ENCODE measurements at places on chromosomes 12 and 14.

- DNase-seq, result no peak
These were observed 23.6 kb downstream of the NELL2 start for GRCh38 chr12:44852483-44852882.

- no peak for DNase-seq
These were observed 117.4 kb downstream of the NUBPL start for GRCh38 chr14:31678421-31679249.

- DNase-seq, result no peak
These were observed 113.6 kb upstream of the ATF1 start for GRCh38 chr12:50650285-50650684.

GRCh38 chr12:125634813-125635212 lies 569.6 kb downstream of the AACS start:
- no peak for DNase-seq

DNA sequence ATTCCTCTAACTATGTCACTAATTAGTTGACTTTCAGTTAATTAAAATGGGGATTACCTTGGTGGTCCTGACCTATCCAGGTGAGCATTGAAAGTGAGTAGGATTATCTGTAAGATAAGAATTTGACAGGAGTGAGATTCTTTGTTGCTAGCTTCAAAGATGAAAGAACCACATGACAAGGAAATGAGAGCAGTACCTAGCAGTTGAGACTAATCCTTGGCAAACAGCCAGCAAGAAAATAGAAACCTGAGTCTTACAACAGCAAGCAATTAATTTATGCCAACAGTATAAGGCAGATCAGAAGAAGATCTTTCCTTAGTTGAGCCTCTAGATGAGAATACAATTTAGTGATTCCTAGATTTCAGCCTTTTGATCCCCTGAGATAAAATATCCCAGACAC lies 1058.4 kb downstream of the LRFN5 start:
- no peak for DNase-seq

DNA sequence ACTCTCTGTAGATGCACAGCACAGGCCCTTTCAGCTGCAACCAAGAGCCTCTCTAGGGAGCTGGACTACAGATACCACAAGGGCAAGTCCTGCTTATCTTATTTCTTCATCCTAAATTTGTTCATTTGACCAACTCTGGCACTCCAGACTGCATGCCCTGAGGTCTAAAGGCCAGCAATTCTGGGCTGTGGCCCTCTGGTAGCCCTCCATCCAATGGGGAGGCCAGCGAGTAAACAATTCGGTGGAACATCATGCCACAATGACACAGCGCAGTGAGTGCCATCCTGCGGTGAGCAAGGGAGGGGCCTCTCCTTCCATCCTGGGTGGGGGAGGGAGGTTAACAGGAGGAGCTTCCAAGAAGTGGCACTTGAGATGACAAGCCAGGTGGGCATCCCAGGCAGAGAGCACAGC lies 652 bp upstream of the SELPLG start:
- no peak for DNase-seq

GRCh38 chr14:96095581-96096476 lies 56.7 kb downstream of the C14orf132 start:
- DNase-seq, result no peak

GRCh38 chr12:2877953-2878732 lies 1.1 kb downstream of the RHNO1 start:
- no peak for DNase-seq

GRCh38 chr14:102080183-102081080 lies 6.4 kb downstream of the HSP90AA1 start:
- no peak for DNase-seq

- no peak for DNase-seq
These were observed 26.2 kb upstream of the TBX3 start for GRCh38 chr12:114710151-114710550.

GRCh38 chr14:99816217-99816616 lies 23.0 kb downstream of the EML1 start:
- DNase-seq, result no peak

DNA sequence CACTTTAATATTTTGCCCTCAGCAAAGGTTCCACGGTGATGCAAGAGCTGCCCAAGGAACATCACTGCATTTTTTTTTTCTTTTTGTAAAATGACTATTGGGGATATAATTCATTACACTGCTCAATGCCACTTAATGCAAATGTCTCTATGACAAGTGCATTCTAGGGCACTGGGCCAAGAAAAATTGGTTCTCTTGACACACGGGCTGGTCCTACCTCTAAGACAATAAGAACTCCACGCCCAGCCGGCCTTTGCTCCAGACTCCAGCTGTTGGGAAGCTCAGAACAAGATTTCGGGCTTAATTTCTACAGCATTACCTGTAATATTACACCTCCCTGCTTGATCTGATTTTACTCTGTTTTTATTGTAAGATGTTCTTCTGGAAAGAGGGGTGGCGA lies 48.8 kb upstream of the VRK1 start:
- DNase-seq, result no peak

DNA sequence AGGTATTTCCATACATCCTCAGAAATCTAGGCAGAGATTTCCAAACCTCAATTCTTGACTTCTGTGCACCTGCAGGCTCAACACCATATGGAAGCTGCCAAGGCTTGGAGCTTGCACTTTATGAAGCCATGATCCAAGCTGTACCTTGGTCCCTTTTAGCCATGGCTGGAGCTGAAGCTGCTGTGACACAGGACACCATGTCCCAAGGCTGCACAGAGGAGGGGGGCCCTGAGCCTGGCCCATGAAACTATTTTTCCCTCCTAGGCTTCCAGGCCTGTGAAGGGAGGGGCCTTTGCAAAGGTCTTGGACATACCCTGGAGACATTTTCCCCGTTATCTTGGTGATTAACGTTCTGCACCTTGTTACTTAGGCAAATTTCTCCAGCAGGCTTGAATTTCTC lies 110.5 kb downstream of the IGF1 start:
- DNase-seq, result no peak

- DNase-seq, result no peak
These were observed 8.0 kb upstream of the TMEM132C start for GRCh38 chr12:128258866-128259555.

DNA sequence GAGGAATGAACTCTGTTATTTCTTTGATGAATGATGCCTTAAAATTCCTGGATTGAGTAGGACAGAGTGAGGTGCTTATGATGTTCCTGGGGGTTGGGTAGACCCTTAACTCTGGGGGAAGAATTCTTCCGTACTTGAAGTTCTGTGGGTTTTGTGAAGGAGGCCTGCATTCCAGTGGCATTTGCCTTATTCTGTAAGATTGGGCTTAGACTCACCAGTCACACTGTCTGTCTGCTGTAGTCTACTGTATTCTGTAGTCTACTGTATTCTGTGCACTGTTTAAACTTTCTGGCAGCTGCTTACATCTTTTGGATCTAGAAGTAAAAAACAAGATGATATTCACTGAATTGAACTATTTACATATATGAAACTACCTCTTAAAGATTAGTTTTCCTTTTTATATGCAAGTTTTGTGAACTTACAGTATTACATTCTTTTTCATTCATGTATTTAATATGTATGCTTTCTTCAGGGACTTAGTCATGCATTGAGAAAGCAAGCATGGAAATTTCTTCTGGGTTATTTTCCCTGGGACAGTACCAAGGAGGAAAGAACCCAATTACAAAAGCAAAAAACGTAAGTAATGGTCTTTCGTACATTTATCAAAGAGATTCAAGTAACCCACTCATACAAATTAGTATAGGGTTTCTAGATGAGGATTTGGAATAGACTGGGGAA lies 42.3 kb upstream of the TPH2 start:
- no peak for DNase-seq

- DNase-seq, result peak; percentile 58
These were observed 83.0 kb upstream of the CCDC196 start for GRCh38 chr14:66403183-66403582.

GRCh38 chr12:57090924-57091637 lies 2.2 kb downstream of the NAB2 start:
- no peak for DNase-seq

GRCh38 chr12:132620899-132621656 lies 2.5 kb downstream of the P2RX2 start:
- no peak for DNase-seq

GRCh38 chr14:51455041-51455835 lies 196.5 kb upstream of the FRMD6 start:
- no peak for DNase-seq

DNA sequence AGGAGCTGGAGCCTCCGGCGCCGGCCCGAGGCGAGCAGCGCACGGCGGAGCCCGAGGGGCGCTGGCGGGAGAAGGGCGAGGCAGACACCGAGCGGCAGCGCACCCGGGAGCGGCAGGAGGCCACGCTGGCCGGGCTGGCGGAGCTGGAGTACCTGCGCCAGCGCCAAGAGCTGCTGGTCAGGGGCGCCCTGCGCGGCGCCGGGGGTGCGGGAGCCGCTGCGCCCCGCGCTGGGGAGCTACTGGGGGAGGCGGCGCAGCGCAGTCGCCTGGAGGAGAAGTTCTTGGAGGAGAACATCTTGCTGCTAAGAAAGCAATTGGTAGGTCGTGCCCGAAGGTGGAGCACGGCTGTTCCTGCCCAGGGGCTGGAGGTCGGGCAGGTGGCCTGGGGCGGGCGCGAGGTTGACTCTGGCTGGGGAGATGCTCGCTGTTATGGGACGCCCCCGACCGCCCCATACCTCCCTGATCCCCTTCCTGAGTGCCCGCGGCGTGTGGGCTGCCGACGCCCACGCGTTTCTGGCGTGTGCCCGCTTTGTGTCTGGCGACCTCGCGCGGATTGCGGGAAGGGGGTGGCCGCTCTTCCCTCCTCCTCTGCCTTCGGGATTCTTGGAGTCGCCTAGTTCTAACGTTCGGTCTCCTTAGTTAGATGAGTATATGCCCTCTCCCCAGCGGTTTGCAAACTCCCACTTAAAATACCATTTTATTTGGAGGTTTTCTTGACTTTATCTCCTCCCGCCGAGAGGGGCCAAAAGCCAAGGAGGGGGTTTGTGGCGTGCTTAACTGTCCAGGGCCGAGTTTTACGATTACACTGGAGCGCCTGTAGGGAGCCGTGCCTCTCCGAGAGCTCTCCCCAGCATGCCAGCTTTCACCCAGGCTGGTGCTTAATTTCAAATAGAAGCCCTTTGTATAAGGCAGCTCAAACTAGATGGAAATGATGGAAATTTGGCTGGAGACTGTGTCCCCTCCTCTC lies 752 bp downstream of the DACT1 start:
- no peak for DNase-seq

DNA sequence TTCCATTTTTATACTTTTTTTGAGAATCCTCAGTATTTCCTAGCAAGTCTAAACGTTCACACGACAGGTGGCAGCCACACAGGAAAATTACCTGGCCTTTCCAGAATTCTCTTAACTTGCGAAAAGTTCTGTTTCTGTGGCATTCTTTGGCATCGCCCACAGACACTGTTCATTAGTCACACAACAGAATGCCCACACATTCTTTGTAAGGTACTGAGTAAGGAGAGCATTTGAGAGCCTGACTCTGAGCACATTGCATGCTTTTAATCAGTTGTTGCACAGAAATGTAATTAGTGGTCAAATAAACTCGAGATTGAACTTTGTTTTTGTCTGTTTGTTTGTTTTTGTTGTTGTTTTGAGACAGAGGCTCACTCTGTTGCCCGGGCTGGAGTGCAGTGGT lies 52.4 kb downstream of the LMNTD1 start:
- DNase-seq, result no peak

DNA sequence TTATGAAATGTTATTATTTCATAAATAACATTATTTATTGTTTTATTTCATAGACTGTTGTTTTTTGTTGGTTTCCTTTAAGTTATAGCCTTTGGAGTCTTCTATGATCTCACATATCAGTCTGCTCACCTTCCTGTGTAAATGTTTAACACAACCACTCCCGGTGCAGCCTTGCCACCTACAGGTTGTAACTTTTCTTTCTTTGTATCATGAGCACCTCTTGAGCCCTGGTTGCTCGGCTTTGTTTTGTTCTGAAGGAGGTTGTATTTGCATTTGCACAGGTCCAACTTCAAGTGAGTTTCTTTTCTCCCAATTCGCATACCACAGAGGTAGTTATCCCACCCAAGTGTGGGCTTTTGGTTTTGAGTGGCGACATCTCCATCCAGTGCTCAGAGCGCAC lies 121.4 kb downstream of the SLC15A4 start:
- DNase-seq, result no peak

DNA sequence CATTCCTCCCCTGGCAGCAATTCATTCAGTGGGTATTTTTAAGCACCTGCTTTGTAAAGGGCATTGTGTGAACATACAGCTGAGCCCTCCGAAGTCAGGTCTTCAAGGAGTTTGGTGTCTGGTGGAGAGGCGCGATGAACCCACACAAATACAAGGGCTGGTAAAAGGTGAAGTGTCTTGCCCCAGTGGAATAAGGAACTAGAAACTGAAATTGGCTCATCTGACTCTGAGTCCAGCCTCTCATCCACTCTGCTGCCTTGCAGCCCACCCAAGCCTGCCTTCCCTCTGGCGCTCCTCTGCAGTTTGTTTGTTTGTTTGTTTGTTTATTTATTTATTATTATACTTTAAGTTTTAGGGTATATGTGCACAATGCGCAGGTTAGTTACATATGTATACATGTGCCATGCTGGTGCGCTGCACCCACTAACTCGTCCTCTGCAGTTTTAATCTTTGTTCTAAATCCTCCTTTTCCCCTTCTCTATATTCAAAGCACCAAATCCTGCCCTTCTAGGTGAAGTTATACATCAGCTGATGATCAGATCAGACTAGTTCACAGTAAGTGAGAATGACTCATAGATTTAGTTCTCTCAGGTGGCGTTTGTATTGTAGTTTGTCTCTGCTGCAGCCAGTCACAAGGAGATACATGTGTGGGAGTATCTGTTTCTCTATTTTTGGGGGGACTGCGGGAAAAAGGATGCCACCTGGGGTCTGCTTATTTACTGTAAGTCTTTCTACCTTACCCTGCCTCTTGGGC lies 394.5 kb downstream of the APAF1 start:
- DNase-seq, result no peak

DNA sequence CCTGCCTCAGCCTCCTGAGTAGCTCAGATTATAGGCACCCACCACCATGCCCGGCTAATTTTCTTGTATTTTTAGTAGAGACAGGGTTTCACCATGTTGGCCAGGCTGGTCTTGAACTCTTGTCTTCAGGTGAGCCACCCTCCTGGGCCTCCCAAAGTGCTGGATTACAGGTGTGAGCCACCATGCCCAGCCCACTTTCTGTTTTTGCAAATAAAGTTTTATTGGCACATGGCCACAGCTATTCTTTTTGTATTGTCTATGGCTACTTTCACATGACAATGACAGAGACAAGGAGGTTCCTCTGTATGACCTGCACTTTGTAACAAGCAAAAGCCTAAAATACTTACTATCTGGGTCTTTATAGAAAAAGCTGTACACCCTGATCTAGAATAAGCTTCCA lies 19.7 kb upstream of the DIABLO start:
- DNase-seq, result no peak

DNA sequence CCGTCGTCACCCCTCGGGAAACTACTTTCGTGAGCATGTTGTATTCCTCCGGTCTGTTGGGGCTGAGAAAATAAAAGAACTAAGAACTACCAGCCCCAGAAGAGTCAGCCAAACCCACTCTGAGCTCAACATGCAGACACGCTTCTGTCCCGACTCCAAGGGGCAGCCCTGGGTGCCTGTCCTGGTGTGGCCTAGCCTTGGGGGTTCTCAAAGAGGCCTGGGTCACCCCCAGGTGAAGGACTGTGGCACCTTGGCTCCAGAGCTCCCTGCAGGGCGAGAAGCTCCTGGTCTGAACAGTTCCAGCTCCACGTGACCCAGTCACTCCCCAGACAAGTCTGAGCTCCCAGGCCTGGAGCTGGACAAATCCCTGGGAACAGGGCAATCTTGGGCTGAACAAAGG lies 87.0 kb downstream of the VWF start:
- no peak for DNase-seq

GRCh38 chr14:71668186-71668912 lies 263.9 kb upstream of the RGS6 start:
- DNase-seq, result no peak

GRCh38 chr14:21874946-21875345 lies 201.3 kb upstream of the OR4E1 start:
- no peak for DNase-seq

- no peak for DNase-seq
These were observed 63.6 kb downstream of the STXBP6 start for GRCh38 chr14:24986206-24986893.
